ENCODE measurements at places on chromosomes 4 and X. TPM values are rescaled to one million over a fixed set of nuclear protein-coding genes. Genes with fewer than 3 reads are reported as not detected.

SULT1B1 gene
- total RNA-seq, result 0.41 TPM

DNA sequence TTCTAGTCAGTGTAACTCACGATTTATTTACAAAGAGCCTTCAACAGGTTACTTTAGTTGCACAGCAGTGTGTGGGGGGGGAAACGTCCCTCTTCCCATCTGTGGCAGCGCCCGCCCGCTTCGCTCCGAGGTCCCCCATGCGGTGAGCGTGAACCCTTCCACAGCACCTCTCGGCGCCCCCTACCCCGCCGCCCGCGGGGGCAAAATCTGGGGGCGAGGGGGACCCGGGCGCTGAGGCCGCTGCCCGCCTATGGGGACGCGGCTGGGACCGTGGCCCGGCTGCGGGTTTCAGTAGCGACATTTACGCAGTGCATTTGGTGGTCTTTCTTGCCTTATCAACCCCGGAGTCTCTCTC, 6.4 kb downstream of the NKX6-1 start:
- no peak for DNase-seq

GRCh38 chr4:189767941-189768340, 172.7 kb upstream of the FRG1 start:
- no peak for DNase-seq

GRCh38 chr4:84342161-84342560, 156.9 kb downstream of the NKX6-1 start:
- no peak for DNase-seq

TMSB15A gene
- 1.1 TPM for total RNA-seq

MAGEC3 gene
- 1.8 TPM for total RNA-seq

DNA sequence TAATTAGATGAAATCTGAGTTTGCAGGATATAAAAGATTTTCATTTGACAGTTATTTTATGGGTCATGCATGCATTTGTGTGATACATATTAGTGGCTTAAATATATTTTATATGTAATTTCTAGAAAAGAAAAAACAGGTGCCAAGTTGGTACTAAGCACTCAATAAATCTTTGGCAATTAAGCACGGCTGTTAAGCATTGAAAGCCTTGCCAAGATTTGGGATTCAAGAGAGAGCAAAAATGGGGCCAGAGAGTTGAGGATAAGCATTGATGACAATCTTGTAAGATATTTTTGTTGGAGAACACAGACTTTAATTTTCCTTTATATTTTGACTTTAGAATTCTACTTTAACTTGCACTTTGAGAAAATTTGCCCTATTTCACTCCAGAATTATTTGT, 249.8 kb upstream of the MAD2L1 start:
- DNase-seq, result no peak

HPGD gene
- 3.4 TPM for total RNA-seq

ARX gene
- not detected for total RNA-seq

DNA sequence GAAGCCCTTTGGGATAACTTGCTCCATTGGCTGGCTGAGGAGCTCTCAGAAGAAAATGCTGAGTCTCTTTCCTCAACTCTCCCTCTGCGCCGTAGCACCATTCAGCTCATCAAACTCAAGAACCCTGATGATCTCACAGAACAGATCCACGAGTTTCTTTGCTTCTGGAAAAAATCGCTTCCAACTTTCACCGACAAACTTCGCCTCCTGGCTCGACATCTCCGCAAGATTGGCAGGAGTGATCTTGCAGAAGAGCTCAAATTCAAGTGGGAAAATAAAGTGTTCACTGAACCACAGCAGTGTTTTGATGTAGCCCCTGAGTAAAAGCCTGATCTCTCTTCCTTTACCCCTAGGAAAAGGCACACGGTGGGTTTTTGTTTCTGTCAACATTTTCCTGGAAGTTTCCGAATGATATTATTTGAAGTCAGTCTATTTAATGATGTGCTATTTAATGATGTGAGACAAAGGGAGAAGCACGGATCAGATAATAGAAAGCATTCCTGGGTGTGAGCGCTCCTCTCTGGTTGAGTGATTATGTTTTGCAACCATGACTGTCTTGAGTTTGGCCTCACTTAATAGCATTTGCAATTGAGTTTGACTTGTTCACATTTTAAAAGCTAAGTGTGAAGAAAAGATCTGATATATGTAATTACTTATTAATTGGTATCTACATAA, 62.2 kb downstream of the DTHD1 start:
- DNase-seq, result no peak

DNA sequence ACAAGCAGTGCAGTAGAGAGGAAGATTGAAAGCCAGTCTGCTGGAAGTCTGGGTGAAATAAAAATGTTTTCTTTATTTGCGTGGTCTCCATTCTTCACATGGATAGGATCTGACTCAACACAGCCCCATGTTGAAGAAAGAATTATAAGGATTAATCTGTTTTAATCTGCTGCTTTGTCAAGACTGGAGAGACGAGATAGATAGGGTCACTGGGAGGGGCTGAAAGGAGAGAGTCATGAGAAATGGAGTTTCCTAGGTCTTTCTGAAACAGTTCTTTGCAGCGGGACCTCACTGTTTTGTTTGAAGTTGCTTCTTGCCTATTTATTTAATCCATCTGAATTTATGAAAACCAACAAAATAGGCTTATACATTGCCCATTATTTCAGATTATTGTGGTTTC, 32.4 kb upstream of the RHOH start:
- DNase-seq, result no peak

PLK4 gene
- 1.2 TPM for total RNA-seq

DNA sequence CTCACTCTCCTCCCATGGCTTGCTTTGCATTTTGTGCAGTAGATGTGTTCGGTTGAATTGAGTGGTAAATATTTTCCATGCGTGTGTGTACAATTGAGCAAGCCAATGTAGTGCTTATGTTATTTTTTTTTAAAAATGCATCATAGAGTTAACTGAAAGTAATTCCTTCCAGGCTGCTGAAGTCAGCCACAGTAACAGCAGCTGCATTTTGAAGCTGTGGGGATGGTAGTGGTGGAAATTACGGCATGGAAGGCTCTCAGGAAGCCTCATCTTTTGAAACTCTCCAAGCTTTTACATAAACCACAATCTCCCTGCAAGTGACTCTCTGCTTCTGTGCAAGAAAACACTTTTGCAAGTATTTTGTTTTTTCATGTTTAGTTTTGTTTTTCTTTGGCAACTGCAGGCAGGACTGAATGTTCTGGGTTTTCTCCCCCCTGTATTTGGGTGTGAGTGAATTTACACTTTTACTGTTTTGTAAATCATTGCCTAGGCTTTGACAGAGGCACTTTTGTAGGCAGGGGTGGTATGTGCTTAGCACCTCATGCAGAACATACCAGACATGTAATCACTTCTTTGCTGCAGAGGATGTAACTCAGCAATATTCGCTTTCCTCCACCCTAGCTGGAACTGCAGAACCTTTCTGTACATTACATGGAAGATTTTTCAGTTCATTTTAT, 56.2 kb downstream of the LRRC66 start:
- no peak for DNase-seq

ZNF718 gene
- total RNA-seq, result 11.5 TPM

CCNA2 gene
- total RNA-seq, result 2.5 TPM

DNA sequence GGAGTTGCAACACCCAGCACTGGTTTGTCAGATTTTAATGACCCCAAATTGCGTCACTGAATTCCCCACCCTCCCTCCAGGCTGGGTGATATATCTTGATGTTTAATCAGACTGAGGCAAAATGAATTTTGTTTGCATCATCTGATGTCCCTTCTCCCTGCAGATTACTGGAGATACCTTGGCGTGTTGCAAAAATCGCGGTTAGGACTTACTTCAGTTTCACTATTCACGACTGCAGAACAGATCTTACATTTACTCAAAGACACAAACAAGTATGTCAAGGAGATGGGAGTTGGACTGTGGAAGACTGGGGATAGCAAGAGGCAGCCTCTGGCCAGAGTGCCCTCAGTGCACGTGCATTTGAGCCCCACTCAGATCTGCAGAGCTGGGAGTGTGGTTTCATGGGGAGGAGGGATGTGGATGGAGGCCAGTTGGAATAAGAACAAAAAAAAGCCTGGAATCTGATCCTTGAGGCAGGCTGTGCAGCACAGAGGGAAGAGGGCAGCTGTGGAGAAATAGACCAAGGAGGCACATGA, 92.2 kb upstream of the MTM1 start:
- DNase-seq, result no peak

CHIC2 gene
- total RNA-seq, result 52.8 TPM
